ENCODE measurements at places on chromosomes 11 and 22.

- no peak for DNase-seq
These were observed 15.5 kb downstream of the SLC37A2 start for GRCh38 chr11:125078516-125079140.

DNA sequence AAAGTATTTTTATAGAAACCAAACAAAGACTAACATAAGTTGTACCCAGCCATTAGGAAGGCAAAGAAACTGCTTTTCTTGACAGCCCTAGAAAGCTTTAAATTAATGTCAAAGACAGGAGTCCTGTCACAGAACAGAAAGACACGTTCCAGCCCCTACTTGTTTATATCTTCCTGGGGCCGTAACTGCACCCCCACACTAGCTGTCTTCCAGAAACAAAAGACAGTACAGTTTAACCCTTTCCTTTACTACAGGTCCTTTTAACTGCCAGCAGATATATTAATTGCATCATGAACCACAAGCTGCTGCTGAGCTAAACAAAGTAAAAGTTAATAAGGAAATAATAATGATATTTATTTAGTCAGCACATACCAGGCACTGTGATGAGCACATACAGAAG, 20.3 kb upstream of the CFAP300 start:
- DNase-seq = no peak

- no peak for DNase-seq
These were observed 41.7 kb upstream of the NUP160 start for GRCh38 chr11:47889714-47890441.

- DNase-seq = peak; percentile 18
These were observed 6.0 kb upstream of the ACR start for GRCh38 chr22:50731811-50732624.

DNA sequence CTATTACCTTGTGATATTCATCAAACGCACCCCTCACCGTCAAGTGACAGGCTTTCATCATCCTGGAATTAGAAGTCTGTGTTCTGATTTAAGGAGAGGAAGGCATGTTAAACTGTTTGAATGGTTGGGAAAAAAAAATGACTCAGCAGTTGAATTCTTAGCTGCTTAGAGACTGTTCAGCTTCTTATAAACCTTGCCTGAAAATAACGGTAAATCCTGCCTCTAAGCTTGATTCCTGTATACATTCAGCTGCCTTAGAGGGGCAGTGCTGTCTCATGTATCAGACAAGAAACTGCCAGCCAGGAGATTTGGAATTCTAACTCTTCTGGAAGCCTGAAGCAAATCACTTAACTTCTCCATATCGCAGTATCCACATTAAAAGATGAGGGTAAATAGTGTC, 437.4 kb downstream of the JRKL start:
- peak; percentile 14 for DNase-seq

DNA sequence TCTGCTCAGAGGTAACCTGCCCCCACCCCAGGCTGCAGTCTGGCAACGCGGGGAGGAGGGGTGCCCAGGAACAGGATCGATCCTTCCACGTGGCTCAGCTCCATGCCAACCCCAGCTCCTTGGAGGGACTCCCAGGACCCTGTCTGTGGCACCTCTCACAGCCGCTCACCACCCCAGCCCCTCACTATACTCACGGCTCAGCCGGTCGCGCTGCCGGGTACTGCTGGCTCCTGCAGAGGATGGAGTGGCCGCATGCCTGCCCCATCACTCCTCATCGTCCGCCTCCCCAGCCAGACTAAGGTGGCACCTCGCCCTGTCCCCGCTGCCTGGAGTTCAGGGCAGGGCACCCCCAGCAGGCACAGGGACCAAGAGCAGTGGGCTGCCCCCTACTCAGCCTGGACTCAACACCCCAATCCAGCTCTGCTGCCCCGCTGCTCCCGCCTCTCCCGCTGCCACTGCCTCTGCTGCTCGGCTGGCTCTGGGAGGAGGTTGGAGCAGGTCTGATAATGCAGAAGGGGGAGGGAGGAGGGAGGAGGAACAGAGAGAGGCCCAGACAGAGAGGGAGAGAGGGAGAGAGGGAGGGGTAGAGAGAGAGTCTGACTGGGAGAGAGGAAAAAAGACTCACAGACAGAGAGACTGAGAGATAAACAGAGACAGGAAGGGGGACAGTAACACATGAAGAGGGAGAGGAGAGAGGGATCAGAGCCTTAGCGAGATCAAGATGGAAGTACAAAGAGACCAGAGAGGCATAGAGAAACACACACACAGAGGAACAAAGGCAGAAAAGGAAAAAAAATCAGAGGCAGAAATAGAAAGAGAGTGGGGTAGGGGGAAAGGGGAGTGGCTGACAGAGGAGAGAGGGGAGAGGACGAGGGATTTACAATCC, at the start of gene PDE2A:
PDE2A (minus strand) TSS at position 480 of the 886 bp plus-strand sequence; CDS start at position 265, 215 bp downstream.
- DNase-seq = no peak

- no peak for DNase-seq
These were observed 120.2 kb downstream of the WT1 start for GRCh38 chr11:32315121-32315520.

DNA sequence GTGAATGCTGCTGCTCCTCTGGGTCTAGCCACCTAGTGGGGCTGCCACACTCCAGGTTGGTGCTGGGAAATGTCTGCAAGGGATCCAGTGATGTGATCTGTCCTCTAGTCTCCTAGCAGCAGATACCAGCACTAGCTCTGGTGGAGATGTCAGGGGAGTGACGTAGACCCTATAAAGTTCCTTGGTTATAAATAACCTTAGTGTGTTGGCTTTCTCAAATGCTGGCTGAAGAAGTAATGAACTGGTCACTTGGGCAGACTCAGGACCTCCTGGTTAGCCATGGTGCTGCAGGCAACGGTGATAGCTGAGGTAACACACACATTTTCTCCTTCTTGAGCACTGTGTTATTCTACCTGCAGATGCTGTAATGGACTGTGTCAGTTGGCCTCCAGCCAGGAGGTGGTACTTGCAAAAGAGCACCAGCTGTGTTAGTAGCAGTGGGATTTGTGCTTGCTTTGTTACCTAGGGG, 35.5 kb downstream of the BBOX1 start:
- no peak for DNase-seq

GRCh38 chr11:3189886-3190583, 24.9 kb upstream of the OSBPL5 start:
- DNase-seq = no peak

DNA sequence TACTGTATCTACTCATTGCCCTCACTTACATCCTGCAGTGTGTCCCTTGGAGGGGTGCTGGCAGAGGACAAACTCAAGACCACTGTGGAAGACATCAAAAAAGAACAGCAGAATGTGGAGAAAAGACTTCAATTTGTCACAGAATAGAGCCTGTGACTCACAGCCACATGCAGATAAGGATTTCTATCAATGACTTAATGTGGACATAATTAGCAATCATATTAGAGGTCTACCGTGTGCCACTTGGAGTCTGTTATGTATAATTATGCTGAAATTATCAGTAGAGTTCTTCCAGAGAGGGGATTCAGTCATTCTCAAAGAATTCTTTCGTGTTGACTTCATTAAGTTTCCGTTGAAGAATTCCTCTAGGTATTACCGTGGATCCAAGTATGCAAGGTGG, 473.5 kb downstream of the MIAT start:
- DNase-seq = peak; percentile 41

DNA sequence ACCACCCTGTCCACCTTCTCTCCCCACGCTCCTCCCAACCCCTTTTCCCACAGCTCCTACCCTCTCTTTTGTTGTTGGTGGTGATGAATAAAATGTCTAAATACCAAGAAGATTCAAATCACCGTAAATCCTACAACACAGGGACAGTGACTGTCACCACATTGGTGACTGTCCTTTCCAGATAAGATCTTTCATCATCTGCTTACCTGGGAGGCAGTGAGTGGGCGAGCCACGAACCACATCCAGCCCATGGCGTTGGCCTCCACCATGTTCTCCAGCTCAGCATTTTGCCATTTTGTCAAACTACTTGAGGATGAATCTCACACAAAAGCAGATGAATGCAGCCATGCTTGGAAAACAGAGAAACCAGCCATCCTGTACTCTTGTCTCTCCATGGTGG, 6.7 kb upstream of the CYTH4 start:
- no peak for DNase-seq

GRCh38 chr11:74204701-74205100, 33.6 kb downstream of the PPME1 start:
- DNase-seq = no peak

GRCh38 chr22:20577549-20577975, 70.2 kb downstream of the MED15 start:
- no peak for DNase-seq

DNA sequence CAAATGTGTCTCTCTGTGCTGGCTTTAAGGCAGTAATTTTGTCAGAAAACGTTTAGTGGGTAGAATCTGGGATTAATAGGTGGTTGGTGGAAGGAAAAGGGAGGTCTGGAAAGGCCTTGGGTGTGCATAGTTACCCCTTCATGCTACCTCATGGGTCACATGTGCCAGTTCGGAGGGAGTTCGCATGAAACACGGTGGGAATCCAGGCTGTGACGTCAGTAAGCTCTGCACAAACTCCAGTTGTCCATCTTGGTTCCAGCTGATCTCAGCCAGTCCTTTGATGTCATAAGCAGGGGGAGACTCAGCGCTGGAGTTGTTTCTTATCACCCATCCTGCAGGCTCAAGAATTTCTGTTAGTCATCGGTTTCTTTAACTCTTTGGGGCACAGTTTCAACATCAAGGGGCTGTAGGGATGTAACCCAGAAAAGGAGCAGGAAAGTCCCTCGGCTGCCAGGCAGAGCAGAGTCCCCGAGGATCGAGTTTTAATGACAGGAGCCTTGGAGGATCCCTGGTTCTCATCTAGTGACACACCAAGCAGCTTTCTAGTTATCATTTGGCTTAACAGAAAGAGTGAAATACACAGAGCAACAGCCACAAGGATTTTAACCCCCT, 28.9 kb downstream of the MOV10L1 start:
- peak; percentile 86 for DNase-seq

GRCh38 chr22:37999640-38000272, 15.4 kb upstream of the SOX10 start:
- DNase-seq = no peak

GRCh38 chr22:44401783-44402110, 89.0 kb upstream of the SHISAL1 start:
- DNase-seq = no peak

DNA sequence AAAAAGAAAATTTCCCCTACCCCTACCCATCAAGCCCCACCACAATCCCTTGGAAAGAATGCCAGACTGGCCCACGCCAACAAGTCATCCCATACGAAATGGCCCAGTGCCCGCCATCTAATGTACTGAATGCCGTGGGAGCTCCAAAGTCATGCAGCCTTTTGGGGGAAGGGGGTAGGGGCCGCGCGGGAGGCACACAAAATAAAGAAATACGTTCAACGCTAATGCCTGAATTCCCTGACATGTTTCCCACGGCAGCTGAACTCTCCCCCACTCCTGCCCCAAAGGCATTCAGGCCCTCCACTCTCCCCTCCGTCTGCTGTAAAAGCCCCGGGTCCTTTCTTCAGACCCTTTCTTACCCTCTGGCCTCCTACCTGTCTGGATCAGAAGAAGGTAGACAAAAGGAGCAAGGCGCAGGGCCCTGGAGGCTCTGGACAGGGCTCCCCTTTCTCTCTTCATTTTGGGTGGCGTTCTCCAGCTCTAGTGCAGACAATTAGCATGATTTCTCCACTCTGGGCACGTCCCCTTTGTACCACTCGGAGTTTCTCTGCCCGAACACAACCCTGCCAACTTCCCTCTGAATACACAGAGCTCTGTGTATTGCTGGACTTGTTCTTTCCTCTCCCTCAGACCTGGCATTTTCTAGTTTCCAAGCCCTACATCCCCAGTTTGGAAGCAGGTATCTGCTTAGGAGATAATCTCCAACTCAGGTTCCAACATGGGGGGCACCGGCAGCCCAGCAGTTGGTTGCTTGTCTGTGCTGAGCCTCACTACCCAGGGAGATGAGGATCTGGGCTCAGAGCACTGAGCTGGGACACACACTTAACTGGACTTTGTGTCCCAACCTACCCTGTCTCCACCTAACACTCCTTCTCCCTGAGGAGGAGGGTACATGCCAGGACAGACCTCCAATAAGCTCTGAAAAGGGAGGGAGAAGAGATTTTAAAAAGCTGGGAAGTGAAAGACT, at the start of gene HEPACAM:
HEPACAM (minus strand) TSS at position 500 of the 967 bp plus-strand sequence; CDS start at position 459, 41 bp downstream.
- no peak for DNase-seq

- peak; percentile 27 for DNase-seq
These were observed 42.4 kb downstream of the ZBTB44 start for GRCh38 chr11:130272336-130272735.

GRCh38 chr11:15636521-15637089, 521.9 kb downstream of the INSC start:
- DNase-seq = no peak

GRCh38 chr11:60609632-60610031, 89.8 kb upstream of the MS4A8 start:
- DNase-seq = no peak

DNA sequence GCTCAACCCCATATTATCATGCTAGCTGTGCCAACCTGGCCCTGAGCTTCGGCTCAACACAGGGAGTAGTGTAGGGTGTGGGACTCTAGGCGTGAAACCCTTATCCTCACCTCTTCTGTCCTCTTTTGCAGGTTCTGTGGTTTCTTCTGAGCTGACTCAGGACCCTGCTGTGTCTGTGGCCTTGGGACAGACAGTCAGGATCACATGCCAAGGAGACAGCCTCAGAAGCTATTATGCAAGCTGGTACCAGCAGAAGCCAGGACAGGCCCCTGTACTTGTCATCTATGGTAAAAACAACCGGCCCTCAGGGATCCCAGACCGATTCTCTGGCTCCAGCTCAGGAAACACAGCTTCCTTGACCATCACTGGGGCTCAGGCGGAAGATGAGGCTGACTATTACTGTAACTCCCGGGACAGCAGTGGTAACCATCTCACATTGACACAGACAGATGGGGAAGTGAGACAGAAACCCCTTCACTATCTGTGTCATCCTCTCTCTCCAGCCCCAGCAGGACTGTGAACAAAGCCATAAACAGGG, 76.4 kb downstream of the GGTLC2 start:
- no peak for DNase-seq

DNA sequence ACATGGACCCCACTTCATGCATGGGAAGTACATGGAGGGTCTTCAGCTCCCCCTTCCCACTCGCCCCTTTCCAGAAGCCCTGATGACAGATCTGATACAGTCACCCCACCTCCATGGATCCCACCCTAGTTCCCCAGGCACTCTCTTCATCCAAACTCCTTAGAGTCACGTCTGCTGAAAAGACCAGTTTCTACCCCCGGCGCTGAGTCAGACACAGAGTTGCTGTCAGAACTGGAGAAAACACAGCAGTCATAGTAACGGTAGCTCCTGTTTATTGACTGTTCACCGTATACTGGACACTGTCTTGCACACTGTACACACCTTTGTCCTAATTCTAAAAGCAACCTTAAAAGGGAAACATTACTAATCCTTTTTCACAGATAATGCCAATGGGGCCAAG, 29.1 kb downstream of the DRD2 start:
- no peak for DNase-seq
